ENCODE measurements at places on chromosomes 6 and 20. TPM values are rescaled to one million over a fixed set of nuclear protein-coding genes. Genes with fewer than 3 reads are reported as not detected.

ASIP gene
- total RNA-seq, result not detected

ME1 gene
- total RNA-seq, result 52.2 TPM

HLA-DQA2 gene
- not detected for total RNA-seq

IRAK1BP1 gene
- 0.64 TPM for total RNA-seq

DNA sequence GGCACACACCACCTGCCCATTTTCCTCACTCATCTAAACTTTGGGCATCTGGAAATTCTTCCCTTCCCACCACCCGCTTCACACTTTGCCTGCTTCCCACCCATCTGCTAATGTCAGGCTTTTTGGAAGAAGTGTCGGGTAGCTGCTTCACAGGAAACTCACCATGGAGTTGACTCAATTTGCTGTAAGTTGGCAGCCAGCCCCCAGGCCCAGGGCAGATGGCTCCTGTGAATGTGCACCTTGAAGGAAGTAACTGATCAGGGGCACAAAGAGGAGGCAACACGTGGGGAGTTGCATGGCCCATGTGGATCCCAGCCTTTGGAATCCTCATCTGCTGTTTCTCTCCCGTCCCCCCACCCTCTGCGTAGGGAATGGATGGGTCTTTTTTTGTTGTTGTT lies 87.3 kb downstream of the PPP1R14C start:
- no peak overlapping the region for H3K4me3 ChIP-seq
- DNase-seq, result no peak
- no peaks in the 10 kb centered on the region for H3K36me3 ChIP-seq
- no peak overlapping the region for H3K27ac ChIP-seq
- H3K27me3 ChIP-seq, result no peaks in the 10 kb centered on the region

GRCh38 chr6:154267508-154268106 lies 89.0 kb downstream of the IPCEF1 start:
- no peak overlapping the region for H3K4me3 ChIP-seq
- H3K27me3 ChIP-seq, result no peaks in the 10 kb centered on the region
- no peak for DNase-seq
- H3K4me1 ChIP-seq, result no peaks in the 10 kb centered on the region
- no peaks in the 10 kb centered on the region for H3K36me3 ChIP-seq

GRCh38 chr6:89564752-89565427 lies 73.7 kb downstream of the LYRM2 start:
- H3K4me1 ChIP-seq, result peaks cover 3% of the 10 kb centered on the region
- no peaks in the 10 kb centered on the region for H3K27me3 ChIP-seq
- H3K36me3 ChIP-seq, result no peaks in the 10 kb centered on the region
- peak; percentile 19 for DNase-seq
- H3K4me3 ChIP-seq, result no peak overlapping the region

DNA sequence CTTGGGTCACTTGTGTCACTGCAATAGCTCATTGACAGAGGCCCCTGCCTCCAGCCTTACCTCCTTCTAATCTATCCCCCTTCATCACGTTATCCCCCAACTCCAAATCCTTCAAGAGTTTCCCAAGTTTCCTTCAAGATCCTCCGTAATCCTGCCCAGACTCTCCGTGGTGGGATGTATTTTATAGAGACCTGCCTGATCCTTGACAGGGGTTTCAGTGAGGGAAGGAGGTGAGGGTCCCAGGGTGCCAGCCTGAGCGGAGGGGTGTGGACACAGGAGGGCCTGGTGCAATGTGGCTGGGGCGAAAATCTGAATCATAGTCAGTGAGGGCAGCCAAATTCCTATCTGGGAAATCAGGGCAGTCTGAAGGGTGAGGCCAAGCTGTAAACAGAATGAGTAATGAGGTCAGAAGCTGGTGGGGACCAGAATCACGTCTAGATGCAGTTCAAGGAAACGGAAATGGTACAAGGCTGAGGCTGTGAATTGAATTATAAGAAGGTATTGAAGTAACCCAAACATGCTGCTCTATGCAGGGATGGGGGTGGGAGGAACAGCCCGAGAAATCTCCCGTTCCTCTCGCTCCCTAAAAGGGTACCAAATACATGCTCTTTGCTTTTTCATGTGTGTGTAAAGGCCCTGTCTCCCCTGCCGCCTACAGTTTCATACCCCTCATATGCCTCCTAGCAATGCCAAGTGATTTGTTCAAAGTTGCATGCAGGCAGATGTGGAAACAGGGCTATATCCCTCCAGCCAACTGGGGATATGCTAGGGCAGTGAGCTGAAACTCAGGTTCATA lies 35.4 kb upstream of the PIM1 start:
- peak; percentile 64 for DNase-seq
- H3K36me3 ChIP-seq, result no peaks in the 10 kb centered on the region
- no peak overlapping the region for H3K4me3 ChIP-seq

- H3K27ac ChIP-seq, result peak overlapping the region; percentile 98
- peaks cover 9% of the 10 kb centered on the region for H3K36me3 ChIP-seq
- peak overlapping the region; percentile 97 for H3K4me3 ChIP-seq
- DNase-seq, result no peak
- H3K27me3 ChIP-seq, result no peaks in the 10 kb centered on the region
- H3K4me1 ChIP-seq, result peaks cover 15% of the 10 kb centered on the region
Observed at GRCh38 chr6:125957845-125958244, 1.3 kb downstream of the HINT3 start.

DNA sequence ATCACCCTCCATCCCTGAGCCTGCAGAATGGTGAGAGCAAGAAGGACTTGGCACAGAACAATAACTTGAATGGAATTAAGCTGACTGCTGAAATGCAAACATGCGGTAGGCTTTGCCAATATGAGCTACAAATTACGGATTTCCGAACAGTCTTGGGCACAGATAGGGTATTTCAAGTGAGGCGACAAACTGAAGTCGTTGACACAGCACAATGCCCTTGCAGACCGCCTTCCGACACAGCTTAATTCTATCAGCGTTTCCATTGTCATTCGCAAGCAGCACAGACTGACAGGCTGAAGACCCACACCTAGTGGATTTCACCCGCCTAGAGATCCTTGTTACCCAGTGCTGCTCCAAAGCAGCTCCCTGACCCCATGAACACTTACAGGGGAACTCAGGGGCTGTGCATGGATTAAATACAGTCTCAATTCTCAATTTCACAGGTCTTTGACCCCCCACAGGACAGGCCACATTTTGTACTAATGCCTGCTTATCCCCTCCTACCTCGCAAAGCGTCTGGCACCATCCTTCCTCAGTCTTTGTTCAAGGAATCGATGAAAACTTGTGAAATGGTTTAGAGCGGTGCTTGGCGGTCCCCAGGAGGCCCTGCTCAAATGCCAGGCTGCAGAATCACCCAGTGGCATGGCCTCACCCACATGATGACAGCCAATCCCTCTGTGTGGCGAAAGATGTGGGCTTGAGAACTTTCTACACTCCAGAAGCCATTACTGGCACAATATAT lies 34.6 kb downstream of the RAMACL start:
- H3K4me3 ChIP-seq, result no peak overlapping the region
- no peak for DNase-seq
- H3K4me1 ChIP-seq, result peaks cover 26% of the 10 kb centered on the region
- H3K36me3 ChIP-seq, result no peaks in the 10 kb centered on the region
- no peak overlapping the region for H3K27ac ChIP-seq
- H3K27me3 ChIP-seq, result no peaks in the 10 kb centered on the region

DNA sequence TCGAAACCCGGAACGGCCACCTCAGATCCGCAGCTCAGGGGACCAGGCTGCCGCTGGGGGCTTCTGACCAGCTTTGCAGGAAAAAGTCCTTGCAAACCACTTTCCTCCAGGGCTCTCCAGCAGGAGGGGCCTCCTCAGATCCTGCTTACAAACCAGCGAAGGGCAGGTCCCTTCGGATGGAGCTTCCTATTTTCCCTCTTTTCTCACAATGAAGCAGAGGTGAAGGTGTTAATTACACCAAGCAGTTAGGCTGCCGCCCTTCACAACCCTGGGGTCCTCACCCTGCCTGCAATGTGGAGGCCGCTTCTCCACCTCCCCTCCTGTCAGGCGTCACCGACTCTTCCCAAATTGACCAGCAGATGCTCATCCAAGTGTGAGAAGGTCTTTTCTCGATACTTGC lies 5.7 kb downstream of the ARHGAP40 start:
- H3K36me3 ChIP-seq, result no peaks in the 10 kb centered on the region
- H3K4me1 ChIP-seq, result no peaks in the 10 kb centered on the region
- H3K4me3 ChIP-seq, result no peak overlapping the region
- no peaks in the 10 kb centered on the region for H3K27me3 ChIP-seq
- no peak for DNase-seq

DNA sequence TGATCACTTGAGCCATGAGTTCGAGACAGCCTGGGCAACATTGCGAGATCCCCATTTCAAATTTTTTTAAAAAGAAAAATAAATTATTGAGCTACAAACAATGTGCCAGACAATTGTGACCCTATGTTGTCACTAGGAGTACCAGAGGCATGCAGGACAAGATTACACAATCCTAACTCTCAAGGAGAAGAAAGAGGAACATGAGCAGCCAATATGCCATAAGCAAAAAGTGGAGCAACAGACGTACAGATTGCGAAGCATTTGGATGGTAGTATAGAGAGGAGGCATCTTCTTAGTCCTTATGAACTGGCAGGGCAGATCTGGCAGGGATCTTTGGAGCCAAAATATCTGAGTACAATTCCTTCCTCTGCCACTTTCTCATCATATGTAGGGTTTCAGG lies 156.4 kb downstream of the OR2B2 start:
- no peaks in the 10 kb centered on the region for H3K4me1 ChIP-seq
- no peak overlapping the region for H3K27ac ChIP-seq
- no peak for DNase-seq
- H3K4me3 ChIP-seq, result no peak overlapping the region
- H3K27me3 ChIP-seq, result no peaks in the 10 kb centered on the region

DNA sequence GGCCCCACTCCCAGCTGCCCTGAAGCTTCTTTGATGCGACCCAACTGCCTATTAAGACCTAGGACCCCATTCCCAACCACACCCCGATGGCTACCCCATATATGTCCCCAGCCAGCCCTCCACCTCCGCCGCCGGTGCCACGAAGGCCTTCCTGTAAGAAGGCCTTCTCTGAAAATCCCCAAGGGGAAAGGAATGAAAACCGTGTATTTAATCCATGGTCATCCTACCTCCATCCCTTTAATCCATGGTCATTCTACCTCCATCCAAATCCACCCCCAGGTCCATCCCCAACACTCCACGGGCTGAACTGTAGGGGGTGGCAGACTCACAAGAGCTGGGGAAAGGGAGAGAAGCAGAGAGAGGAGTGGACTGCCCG lies 545 bp upstream of the VSX1 start:
- no peaks in the 10 kb centered on the region for H3K27me3 ChIP-seq
- H3K4me3 ChIP-seq, result no peak overlapping the region
- peaks cover 13% of the 10 kb centered on the region for H3K4me1 ChIP-seq
- H3K27ac ChIP-seq, result no peak overlapping the region
- no peaks in the 10 kb centered on the region for H3K36me3 ChIP-seq

DNA sequence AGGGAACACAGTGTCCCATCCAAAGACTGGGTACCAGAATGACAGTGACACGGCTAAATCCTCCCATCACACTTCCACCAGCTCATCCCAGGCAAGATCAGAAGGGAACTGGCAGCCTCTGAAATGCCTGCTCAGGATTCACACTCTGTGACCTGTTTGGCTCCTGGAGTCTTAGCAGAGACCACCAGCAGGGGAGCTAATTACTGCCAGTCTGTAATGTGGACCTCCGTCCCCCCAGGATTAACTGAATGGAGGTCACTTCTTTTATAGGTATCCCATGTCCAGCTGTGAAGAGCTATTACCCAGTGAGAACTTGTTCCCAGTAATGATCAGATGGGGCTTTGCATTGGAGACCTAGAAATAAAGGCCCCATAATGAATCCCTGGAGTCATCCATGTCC lies 45.2 kb downstream of the DEFB114 start:
- H3K36me3 ChIP-seq, result no peaks in the 10 kb centered on the region
- H3K4me3 ChIP-seq, result no peak overlapping the region
- H3K27me3 ChIP-seq, result no peaks in the 10 kb centered on the region
- H3K4me1 ChIP-seq, result peaks cover 11% of the 10 kb centered on the region

DNA sequence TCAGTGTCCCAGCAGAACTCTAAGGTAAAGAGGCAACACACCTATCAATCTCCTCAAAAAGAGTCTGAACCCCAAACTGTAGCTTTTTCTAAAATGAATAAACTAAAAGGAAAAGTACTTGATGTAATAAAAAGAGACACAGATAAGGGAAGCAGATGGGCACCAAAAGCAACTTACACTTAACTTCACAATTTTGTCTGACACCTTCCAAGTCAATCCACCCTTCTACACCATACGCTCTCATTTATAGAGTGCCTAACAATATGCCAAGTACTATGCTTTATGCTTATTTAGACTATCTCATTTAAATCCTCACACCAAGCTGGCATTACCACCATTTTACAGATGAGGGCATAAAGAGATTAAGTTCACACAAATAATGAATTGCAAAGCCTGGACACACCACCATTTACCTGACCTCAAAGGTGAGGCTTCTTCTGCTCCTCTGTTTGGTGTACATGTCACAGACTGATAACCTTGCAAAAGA lies 90.6 kb upstream of the DST start:
- peaks cover 6% of the 10 kb centered on the region for H3K36me3 ChIP-seq
- no peak for DNase-seq
- H3K27me3 ChIP-seq, result no peaks in the 10 kb centered on the region
- no peak overlapping the region for H3K27ac ChIP-seq

DNA sequence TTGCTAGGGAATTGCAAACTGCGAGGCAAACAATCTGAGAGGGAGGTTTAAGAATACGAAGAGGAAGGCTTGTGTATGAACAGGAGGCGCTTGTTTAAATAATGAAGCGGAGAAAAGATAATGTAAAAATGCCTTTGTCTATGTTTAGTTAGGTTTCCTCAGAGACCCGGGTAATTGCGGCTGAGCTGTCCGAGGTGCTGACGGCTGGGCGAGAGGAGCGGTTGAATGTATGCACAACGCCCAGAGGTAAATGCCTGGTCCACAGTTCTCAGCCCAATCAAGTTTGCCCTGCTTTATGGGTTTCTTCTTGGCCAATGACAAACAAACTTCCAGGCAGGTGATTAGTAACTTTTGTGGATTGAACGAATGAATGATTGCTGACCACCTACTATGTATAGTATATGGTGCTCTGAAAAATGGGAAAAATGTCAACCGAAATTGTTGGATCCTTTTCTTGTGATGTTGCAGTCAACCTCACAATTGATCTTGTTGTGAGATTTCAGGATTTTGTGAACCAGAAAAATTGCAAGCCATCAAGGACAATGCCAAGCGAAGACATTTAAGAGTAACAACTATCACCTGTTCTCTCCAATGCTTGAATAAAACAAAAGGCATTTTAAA lies 38.3 kb upstream of the SLC32A1 start:
- H3K4me3 ChIP-seq, result no peak overlapping the region
- no peak overlapping the region for H3K27ac ChIP-seq
- peaks cover 20% of the 10 kb centered on the region for H3K27me3 ChIP-seq
- no peaks in the 10 kb centered on the region for H3K4me1 ChIP-seq
- no peak for DNase-seq
